ENCODE measurements at places on chromosomes 16 and 17.

DNA sequence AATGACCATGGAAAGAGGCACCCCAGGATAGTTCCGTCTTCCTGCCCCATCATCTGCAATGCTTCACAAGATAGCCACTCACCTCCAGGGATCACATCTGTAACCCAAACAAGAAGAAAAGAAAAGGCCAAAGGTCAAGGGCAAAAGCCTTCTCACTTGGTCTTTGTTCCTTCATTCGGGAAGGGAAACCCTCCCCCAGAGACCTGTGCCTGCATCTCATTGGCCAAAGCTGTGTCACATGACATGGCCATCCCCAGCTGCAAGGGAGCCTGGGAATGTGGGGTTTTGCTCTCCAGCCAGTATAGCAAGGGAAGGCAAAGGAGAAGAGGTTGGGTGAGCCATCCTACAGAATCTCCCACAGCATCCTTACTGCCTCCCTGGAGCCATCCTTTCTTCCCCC is 47.9 kb downstream of the NOL11 start:
- no peak for DNase-seq

- DNase-seq = no peak
Observed at GRCh38 chr17:75908201-75908600, 3.5 kb upstream of the MRPL38 start.

GRCh38 chr17:41814195-41814594 is 1.4 kb downstream of the FKBP10 start:
- no peak for DNase-seq

DNA sequence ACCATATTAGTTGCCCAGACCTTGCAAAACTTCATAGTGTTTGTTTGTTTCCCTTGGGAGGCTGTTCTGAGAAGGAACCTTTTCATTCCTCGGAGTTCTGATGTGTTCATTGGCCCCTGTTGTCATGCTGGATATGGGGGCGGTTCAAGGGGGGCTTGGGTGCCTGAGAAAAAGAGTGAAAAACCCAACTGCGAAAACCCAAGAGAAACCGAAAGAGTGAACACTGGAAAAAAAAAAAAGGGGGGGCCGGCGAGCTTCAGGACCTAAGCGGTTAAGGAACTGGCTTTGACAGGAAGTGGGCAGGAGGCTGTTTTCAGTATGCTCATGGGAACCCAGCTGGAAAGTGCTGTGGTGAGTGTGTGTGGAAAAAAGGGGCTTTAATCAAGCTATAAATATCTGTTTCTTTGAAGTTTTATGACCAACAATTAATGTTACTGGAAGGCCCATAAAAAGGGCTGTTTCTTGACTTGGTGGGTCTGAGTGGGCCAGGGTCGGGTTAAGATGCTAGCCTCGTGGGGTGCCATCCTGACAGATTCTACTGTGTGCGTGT is 510.7 kb downstream of the MAF start:
- no peak for DNase-seq

GRCh38 chr16:11494029-11494428 is 92.7 kb downstream of the LITAF start:
- DNase-seq = no peak

DNA sequence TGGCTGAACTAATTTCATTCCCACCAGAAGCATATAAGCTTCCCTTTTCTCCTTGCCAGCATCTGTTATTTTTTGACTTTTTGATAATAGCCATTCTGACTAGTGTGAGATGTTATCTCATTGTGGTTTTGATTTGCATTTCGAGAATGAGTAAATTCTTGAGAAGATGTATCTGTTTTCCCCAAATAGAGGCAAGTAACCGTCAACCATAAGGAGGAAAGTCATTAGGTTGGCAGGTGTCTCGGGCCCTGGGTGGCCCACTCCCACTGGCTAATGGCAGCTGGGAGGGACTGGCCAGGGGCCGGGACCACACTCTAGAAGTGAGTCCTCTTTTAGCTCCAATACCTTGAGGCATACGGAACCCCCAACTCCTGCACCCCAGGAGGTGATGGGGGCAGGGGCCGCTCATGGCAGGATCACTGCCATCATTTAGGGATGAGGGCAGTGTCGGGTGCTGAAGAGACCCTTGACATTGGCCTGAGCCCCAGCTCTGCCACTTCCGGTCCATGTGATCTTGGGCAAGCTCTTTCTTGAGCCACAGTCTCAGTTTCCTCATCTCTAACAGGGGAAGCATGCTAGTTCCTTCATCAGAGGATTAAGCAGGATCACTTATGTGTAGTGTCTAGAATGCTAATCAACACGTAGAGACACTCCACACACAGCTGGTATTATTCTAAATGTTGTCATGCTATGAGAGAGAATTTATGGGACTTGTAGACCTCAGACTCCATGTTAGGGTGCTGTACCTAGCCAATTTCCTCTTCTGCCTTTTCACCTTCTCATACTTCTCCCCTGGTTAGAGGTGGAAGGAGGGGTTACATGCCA is 44.3 kb downstream of the RGS9 start:
- DNase-seq = no peak

- DNase-seq = no peak
Observed at GRCh38 chr17:38881600-38882191, 11.8 kb downstream of the LASP1 start.

DNA sequence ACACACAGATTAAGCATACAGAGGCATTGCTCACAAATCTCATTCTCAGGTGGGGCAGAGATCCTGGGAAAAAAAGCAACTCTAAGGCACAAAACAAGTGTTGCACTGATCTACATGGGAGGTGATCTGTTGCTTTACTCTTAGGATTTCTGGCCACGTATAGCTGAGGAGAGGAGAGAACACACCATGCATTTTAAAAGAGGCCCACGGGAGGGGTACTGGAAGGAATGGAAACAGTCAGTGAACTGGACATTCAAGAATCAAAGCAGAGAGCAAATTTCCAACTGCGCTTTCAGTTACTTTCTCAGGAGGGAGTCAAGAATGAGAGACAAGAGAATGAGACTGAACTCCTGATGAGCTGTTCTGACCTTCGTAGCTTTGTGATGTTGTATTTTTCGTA is 1105.9 kb downstream of the CDH8 start:
- DNase-seq = no peak

- no peak for DNase-seq
Observed at GRCh38 chr16:75476817-75477216, 12.3 kb upstream of the TMEM170A start.
